ENCODE measurements at places on chromosomes 2 and 18.

- DNase-seq, result no peak
These were observed 24.7 kb downstream of the COPS7B start for GRCh38 chr2:231810905-231811304.

DNA sequence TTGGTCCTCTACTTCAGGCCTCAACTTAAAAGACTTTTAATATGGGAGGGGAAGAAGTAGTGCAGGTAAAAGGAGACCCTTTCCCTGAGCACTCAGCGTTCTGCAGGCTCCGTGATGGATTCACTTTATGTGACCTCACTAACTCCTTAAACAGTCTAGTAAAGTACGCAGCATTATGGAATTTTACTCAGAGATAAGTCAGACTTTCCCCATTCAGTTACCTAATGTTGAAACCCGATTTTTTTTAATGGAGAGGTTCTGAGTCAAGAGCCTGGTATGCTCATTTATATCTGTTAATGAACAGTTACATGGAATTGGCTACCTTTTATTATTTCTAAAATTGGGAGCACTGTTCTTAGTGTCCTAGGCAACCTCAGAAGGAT lies 34.1 kb downstream of the RASGRP3 start:
- DNase-seq, result no peak

GRCh38 chr2:125822746-125823145 lies 833.2 kb upstream of the GYPC start:
- no peak for DNase-seq

DNA sequence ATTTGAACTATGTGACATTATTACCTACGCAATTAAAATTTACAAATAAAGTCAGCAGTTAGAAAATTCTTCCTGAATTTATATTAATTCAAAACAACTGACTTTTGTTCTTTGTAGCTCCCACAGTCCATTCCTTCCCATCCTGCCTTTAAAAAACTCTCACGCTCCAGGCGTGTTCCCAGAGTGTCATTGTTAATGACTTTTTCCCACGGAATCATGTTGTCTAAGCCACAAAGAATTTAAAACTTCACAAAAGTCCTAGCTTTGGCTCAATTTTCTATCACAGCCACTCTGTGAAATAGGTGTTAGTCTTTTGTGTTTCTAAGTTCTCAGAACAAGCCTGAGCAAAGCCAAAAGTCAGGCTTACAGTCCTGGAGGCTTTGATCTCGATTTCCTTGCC lies 26.5 kb downstream of the SLC1A4 start:
- no peak for DNase-seq

DNA sequence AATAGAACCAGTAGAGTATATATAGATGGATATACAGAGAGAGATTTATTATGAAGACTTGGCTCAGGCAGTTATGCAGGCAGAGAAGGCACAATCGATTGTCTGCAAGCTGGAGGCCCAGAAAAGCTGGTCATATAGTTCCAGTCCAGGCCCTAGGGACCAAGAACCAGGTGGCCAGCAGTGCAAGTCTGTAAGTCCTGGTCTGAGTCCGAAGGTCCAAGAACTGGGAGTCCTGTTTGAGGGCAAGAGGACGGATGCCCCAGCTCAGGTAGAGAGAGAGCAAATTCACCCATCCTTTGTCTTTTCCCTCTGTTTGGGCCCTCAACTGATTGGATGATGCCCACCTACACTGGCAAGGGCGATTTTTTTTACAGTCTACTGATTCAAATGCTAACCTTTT lies 164.6 kb downstream of the CAMKMT start:
- no peak for DNase-seq

DNA sequence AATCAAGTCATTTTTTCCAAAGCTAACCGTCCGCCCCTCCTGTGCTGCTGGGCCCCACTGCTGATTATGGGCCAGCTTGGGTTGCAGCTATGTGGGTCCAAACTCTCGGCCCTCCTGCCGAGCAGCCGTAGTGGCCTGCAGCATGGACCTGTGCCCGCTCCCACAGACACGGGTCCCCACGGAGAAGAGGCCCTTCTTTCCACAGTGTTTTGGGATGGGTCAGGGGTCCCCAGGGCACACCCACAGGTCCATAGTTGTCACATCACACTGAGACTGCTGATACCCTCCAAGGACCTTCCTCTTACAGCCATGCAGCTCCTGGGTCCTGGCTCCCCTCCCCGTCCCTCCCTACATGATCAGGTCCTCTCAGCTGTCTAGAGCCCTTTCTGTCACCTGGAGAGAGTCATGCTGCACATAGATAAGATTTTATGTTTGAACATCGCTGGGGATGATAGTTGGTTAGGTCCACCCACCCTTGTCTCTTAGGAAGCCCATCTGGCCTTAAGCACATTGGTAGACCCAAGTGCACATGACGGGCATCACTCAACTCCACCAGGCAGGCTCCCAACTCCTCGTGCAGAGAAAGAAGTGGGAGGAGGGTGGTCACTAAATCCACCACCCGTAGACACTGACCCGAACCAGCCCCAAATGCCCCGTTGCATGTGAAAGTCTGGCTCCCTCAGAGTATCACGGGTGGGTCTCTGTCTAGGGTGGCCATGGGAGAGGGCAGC lies 17.5 kb downstream of the GPR55 start:
- DNase-seq, result no peak

- DNase-seq, result no peak
These were observed 16.3 kb upstream of the MYO1B start for GRCh38 chr2:191228861-191229260.
